Activated naive CD8-positive, alpha-beta T cell treated with anti-CD3 and anti-CD28 coated beads, Interleukin-2, amount 50 U/mL, for 24 hours (primary cell): ENCODE measurements at places on chromosomes 11 and 22.

DNA sequence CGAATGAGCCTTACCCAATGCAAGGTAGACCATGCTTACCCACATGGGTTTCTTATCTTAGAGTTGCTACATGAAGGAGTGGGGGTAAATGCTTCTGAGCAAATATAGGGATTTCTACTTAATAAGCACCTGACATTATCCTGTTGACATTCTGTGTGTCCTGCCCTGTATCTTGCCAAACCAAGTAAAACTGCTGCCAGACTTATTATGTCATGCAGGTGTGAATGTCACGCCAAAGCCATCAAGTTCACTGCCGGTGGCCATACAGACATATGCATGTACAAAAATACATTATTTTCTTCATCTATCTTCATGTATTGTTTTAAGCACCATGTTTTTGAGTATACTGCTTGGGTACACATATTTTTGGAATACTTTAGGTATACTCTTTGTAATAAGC lies 70.2 kb downstream of the NOX4 start:
- H3K4me1 ChIP-seq, result no peaks in the 10 kb centered on the region
- no peak overlapping the region for H3K4me3 ChIP-seq
- no peaks in the 10 kb centered on the region for H3K36me3 ChIP-seq
- H3K27ac ChIP-seq, result no peak overlapping the region

GRCh38 chr11:66315921-66316811 lies 678 bp downstream of the CD248 start:
- peaks cover 68% of the 10 kb centered on the region for H3K4me1 ChIP-seq
- peak; percentile 48 for DNase-seq
- peaks cover 1% of the 10 kb centered on the region for H3K36me3 ChIP-seq
- no peaks in the 10 kb centered on the region for H3K27me3 ChIP-seq
- peak overlapping the region; percentile 82 for H3K27ac ChIP-seq

GRCh38 chr11:60125956-60126585 lies 37.6 kb downstream of the MS4A2 start:
- DNase-seq, result no peak
- peaks cover 9% of the 10 kb centered on the region for H3K27me3 ChIP-seq
- no peak overlapping the region for H3K27ac ChIP-seq

GRCh38 chr11:124190298-124191139 lies 7.4 kb downstream of the OR10D3 start:
- H3K27me3 ChIP-seq, result peaks cover 11% of the 10 kb centered on the region
- H3K36me3 ChIP-seq, result no peaks in the 10 kb centered on the region
- no peak for DNase-seq
- no peak overlapping the region for H3K4me3 ChIP-seq
- no peak overlapping the region for H3K27ac ChIP-seq

GRCh38 chr22:38129021-38129420 lies 18.5 kb upstream of the BAIAP2L2 start:
- no peak for DNase-seq
- peaks cover 6% of the 10 kb centered on the region for H3K36me3 ChIP-seq
- no peaks in the 10 kb centered on the region for H3K4me1 ChIP-seq
- H3K4me3 ChIP-seq, result no peak overlapping the region
- no peak overlapping the region for H3K27ac ChIP-seq

- no peaks in the 10 kb centered on the region for H3K4me1 ChIP-seq
- no peaks in the 10 kb centered on the region for H3K27me3 ChIP-seq
- no peak for DNase-seq
- no peaks in the 10 kb centered on the region for H3K36me3 ChIP-seq
- no peak overlapping the region for H3K4me3 ChIP-seq
Observed at GRCh38 chr11:68302670-68303069, 9.7 kb upstream of the LRP5 start.

GRCh38 chr11:110070176-110070575 lies 23.0 kb upstream of the ZC3H12C start:
- H3K4me1 ChIP-seq, result no peaks in the 10 kb centered on the region
- no peak for DNase-seq
- H3K27me3 ChIP-seq, result peaks cover 24% of the 10 kb centered on the region
- H3K36me3 ChIP-seq, result no peaks in the 10 kb centered on the region
- no peak overlapping the region for H3K4me3 ChIP-seq
